NCI-H460 (cell line): ENCODE measurements at places on chromosomes 1 and 21. TPM values are rescaled to one million over a fixed set of nuclear protein-coding genes. Genes with fewer than 3 reads are reported as not detected.

The LMO4 gene
- total RNA-seq = 38.6 and 39.9 TPM in 2 replicates

DNA sequence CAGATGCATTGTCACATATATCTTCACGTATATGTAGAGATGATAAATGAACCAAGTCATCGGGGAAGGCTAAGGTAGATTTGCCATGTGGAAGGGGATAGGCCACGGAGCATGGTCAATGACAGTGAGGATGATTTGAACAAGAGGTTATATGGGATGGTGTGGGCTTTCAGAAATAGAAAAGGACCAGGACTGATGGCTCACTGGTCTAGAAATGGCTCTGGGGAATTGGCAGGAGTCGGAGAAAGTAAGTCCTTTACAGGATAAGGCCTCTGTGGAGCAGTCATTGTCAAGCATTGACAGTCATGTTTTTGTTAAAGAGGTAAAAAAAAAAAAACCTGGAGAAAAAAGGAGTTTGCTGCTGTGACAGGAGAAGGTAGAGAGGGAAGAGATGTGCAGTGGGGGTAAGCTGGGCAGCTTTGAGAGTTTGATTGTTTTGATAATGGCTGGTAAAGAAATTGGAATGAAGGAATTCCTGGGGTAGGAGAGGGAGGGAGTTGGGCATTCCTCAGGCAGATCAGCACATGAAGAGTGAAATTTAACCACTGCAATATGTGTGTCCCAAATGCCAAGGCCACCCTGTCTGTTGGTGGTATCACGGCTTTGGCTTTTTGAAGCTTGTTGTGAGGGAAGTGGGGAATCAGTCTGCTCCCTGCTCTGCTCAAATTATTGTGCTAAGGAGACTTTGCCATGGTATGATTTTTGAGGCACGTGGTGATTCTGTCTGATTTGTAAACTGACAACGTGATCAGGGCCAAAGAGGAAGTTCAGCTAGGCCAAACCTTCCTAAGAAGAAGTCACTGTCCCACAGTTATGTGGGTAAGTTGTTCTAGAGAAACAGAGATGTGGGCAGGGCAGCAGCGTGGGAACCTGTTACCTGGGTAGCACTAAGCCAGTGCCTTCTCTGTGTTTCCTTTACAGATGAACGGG is 26.0 kb downstream of the MACF1 start:
- no peak for DNase-seq

DNA sequence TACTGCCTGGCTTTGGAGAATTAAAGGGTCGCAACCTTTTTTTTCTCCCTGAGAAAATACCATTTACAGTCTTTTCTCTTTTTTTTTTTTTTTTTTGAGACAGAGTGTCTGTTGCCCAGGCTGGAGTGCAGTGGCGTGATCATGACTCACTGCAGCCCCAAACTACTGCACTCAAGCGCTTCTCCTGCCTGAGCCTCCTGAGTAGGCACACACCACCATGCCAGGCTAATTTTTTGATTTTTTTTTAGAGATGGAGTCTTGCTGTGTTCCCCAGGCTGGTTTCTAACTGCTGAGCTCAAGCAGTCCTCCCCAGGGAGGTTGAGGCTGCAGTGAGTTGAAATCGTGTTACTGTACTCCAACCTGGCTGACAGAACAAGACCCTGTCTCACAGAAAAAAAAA is 24.6 kb downstream of the UBE4B start:
- no peak for DNase-seq

DNA sequence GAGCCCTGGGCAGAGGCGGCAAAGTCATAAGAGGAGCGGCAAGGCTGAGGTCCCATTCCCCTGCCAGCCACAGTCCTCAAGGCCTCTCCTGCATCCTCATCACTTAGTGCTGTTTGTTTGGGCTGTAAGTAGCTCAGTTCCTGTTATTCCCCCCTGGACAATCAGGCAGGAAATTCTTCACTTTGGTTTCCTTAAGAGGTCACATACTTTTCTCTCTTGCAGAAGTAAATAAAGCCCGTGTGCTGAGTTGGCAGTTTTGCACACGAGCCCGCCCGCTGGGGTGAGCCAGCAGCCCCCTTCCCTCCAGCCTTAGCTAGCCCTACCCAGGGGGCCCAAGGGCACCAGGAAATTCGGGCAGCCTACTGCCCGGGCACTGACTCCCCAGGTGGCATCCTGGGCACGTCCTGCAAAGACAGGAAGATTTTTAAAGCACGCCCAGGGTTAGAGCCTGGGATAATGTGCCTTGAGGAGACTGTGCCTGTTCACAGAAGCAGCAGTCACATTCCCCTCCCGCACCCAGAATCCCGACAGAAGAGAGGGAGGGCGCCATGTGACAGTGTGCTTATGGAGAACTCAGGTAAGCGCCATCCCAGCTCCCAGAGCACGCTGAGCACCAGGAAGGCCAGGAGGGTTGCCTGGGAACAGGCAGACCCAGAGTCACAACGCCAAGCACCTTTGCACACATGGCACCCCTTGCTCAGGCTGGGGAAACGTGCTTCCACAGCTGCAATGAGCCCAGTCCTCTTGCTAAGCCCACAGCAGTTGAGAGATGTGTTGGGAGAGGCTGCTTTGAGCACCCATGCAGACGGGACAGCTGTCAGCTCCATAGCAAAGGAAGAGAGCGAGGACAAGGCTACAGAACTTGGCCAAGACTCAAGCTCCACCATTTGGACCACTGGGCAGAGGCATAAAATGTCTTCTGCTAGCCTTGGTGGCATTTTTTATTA is 144.5 kb upstream of the TMEM51 start:
- DNase-seq = no peak

DNA sequence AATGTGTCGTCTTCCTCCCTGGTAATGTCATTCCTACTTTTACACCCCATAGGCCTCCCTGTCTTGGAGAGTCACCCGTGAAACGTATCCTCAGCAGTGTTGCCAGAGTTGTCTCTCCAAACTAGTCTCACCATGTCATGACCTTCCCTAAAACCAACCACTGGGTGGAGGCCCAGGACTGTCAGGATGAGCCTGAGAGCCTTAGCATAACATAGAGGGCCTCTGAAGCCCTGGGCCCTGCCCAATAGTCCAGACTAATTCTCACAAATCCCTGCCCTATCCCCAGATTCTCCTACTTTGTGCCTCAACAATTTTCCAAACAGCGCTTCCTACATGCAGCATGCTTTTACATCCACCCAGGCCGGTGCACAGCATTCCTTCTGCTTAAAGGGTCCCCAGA is 29.3 kb upstream of the HSD3B1 start:
- no peak for DNase-seq
